ENCODE measurements at places on chromosomes 12 and 14.
A peak's percentile ranks its signal among the peaks of the same experiment; 100 is the strongest.

DNA sequence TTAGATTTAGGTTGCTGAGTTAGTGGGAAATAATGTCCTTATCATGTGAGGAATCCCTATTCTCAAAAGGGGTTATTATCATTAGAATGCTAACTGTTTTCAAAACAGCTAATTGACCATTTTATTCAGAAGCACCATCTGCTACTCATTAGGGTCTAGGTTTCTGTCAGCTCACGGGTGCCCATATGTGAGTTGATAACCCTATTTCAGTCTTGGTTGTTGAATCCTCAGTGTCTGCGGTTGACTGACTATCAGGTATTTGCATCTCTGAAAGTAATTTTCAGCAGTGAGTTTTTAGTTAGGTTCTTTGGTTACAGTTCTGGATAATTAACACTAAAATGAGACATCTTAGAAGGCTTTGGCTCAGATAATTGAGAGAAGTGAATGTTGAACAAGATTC lies 1404.0 kb downstream of the AACS start:
- no peak overlapping the region for H3K27ac ChIP-seq
- H3K4me3 ChIP-seq, result no peak overlapping the region
- no peaks in the 10 kb centered on the region for H3K4me1 ChIP-seq
- no peak for DNase-seq

DNA sequence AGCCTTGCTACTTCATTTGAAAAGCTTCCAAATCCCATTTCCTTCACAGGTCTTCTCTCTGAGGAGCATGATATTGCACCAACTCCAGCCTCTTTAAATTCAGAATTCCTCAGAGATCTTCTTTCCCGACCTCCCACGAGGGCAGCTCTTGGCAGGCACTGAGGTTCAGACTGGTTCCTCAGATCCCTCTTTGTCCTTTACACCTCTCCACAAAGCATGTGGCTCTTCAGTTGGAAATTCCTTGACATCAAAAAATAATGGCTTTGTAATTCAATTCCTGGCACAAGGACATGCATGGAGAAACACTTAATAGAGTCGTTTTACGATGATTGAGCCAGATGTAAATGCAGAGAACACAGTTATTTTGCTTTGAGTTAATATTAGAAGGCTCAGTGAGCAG lies 63.2 kb upstream of the TMX1 start:
- peaks cover 12% of the 10 kb centered on the region for H3K27me3 ChIP-seq
- no peak overlapping the region for H3K4me3 ChIP-seq
- no peaks in the 10 kb centered on the region for H3K4me1 ChIP-seq
- H3K27ac ChIP-seq, result no peak overlapping the region
- no peak for DNase-seq

- DNase-seq, result peak; percentile 75
- H3K4me1 ChIP-seq, result peaks cover 73% of the 10 kb centered on the region
- peaks cover 50% of the 10 kb centered on the region for H3K36me3 ChIP-seq
- no peaks in the 10 kb centered on the region for H3K27me3 ChIP-seq
These were observed 338.6 kb downstream of the PCNX1 start for GRCh38 chr14:71245659-71246361.

DNA sequence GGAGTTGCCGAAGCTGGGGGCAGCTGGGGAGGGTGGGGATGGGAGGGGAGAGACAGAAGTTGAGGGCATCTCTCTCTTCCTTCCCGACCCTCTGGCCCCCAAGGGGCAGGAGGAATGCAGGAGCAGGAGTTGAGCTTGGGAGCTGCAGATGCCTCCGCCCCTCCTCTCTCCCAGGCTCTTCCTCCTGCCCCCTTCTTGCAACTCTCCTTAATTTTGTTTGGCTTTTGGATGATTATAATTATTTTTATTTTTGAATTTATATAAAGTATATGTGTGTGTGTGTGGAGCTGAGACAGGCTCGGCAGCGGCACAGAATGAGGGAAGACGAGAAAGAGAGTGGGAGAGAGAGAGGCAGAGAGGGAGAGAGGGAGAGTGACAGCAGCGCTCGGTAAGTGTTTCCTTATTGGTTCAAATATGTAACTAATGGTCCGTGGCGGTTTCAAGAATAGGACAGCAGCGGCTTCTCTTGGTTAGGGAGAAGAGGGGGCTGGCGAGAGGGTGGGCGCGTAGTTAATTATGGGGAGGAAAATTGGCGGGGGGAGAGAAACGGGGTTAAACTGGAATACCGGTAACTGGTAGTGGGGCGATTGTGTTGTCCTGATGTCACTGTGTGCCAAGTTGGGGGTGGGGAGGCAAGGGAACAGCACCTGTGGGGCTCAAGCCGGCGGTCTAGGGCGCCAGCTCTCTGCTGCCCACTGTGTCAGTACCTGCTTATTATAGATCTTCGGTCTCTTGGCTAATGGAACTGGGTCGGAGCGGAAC lies 8.4 kb downstream of the HOXC8 start:
- H3K27me3 ChIP-seq, result peaks cover 80% of the 10 kb centered on the region
- DNase-seq, result no peak
- H3K36me3 ChIP-seq, result no peaks in the 10 kb centered on the region
- peaks cover 27% of the 10 kb centered on the region for H3K4me1 ChIP-seq
- H3K4me3 ChIP-seq, result peak overlapping the region; percentile 80

- no peak overlapping the region for H3K4me3 ChIP-seq
- H3K4me1 ChIP-seq, result no peaks in the 10 kb centered on the region
- DNase-seq, result no peak
- H3K27ac ChIP-seq, result no peak overlapping the region
These were observed 985.5 kb downstream of the DIO2 start for GRCh38 chr14:79225815-79226214.

DNA sequence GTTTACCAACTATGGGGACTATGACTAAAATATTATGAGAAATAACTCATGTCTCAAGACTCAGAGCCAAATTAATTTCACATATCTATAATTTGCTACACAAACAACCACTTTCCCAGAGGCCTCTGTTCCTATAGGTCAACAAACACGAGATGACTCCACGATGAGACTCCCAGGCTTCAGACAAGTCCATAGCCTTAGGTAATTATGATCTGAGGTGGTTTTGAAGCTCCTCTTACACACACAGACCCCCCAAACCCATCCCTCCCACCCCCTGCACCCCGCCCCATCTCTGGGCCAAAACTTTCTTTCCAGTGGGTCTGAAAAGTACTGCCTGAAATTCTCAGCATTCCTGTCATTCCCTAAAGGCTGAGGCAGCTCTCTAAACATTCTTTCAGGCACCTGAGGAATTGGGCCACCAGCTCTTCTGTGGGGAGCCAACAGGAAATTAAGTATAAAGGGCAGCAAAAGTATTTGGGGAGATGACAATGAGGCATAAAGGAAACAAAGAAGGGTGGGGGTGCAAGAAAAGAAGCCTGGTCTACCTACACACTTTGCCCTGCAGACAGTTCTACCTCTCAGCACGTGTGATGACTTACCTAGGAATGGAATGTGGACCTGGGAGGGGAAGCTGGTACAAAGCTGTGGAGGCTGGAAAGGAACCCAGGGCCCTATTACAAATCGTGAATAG lies 143.6 kb downstream of the PAWR start:
- no peak for DNase-seq
- no peak overlapping the region for H3K27ac ChIP-seq
- no peaks in the 10 kb centered on the region for H3K36me3 ChIP-seq

DNA sequence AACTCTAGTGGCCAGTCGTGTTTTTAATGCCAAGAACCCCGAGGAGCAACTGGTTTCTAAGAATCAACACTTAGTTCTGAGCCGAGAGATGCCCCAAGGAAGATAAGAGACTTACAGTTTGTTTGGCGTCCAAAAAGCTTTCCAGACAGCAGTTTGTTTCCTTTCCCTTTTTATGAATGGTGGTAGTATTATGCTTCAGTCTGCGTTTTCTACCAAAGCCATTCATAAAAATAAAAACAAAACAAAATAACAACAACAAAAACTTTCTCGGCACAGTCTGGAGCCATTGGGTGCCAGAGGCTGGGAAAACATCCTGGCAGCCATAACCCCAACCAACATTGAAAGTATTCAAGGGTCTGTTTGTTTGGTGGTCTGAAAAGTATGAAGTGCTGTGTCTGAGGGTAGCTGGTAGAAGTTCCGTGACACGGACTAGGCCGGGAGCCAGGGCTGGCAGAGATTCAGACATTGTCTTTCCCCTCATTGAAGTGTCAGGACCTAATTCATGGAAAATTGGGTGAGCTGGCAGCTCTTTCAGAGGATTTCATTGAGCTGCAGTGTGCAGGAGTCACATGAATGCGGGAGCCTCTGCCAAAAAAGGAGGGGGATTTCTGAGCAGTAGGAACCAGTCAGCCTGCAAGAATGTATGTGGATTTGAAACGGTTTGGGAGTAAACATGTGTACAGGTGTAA lies 124.2 kb downstream of the HMGA2 start:
- H3K27me3 ChIP-seq, result peaks cover 10% of the 10 kb centered on the region
- H3K4me1 ChIP-seq, result no peaks in the 10 kb centered on the region
- no peak overlapping the region for H3K27ac ChIP-seq
- no peaks in the 10 kb centered on the region for H3K36me3 ChIP-seq
- no peak overlapping the region for H3K4me3 ChIP-seq

DNA sequence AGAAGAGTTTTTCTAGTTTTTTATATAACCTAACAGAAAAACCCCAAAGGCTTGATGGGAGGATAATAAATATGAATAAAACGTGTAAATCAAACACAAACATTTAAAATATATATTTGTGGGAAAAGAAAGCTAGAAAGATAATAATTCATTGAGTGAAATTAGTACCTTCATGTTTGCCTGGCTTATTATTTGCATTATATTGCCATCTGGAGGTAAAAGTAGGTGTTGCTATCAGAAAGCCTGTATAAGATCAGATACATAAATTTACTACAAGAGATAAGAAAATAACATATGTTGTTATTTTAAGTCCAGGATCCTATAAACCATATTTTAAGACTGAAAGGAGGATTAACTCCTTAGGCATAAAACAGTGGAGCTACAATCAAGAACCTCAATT lies 77.7 kb downstream of the NTS start:
- no peaks in the 10 kb centered on the region for H3K36me3 ChIP-seq
- H3K4me1 ChIP-seq, result no peaks in the 10 kb centered on the region
- DNase-seq, result no peak

DNA sequence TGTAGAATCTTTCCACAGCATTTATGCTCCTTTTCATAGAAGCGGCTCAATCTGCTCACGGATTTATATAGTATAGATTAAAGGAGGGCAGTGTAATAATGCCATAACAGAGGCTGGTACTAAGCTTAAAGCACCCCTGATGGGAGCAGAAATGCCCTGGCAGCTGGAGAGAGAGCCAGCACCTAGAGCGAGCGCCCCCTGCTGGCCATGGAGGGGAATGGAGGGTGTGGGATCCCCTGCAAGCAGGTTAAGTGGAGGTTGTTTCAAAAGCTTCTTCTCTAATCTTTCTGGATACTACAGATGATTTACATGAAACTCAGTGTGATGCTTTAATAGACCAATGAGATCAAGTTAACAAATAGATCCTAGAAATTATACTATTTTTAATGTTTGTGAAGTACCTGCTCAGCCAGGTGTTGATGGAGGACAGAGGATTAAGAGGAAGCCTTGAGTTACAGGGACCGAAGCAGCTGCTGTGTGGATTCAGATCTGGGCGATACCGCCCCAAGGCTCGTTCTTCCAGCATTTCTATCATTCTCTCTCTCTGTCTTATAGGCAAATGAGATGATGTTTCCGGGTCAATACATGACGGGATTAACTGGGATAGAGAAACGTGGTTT lies 1519.3 kb upstream of the TMEM132C start:
- H3K4me1 ChIP-seq, result no peaks in the 10 kb centered on the region
- no peak overlapping the region for H3K27ac ChIP-seq
- H3K36me3 ChIP-seq, result no peaks in the 10 kb centered on the region
- H3K4me3 ChIP-seq, result no peak overlapping the region

DNA sequence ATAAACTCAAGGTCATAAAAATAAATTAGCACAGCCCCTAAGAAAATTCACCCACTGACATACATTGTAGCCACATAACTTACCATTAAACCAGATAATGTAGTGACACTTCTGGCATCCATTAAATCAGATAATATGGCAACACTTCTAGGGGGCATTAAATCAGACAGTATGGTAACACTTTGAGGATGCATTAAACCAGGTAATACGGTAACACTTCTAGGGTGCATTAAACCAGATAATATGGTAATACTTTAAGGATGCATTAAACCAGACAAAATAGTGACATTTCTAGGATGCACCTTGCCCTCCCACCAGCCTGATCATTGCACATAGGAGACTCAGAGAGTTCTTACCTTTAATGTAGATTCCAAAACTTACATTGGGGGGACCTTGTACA lies 1220.5 kb upstream of the TMEM132C start:
- H3K4me1 ChIP-seq, result no peaks in the 10 kb centered on the region
- H3K36me3 ChIP-seq, result no peaks in the 10 kb centered on the region
- DNase-seq, result no peak
- H3K27me3 ChIP-seq, result no peaks in the 10 kb centered on the region
- H3K4me3 ChIP-seq, result no peak overlapping the region
- H3K27ac ChIP-seq, result no peak overlapping the region

DNA sequence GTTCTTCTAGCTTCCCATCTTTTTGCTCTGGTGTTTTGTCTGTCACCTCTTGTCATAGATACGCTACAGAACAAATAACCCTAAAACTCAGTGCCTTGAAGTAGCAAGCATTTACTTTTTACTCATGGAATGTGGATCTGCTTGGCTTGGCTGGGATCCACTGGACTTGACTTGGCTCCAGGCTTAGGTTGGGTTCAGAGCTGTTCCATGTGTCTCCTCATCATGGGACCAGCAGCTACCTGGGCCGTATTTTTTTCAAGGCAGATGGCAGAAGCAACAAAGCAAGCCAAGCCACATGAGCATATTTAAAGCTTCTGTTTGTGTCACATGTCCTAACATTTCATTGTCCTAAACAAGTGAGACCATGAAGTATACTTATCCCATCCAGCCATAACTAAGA lies 48.7 kb upstream of the ATF1 start:
- H3K27ac ChIP-seq, result peak overlapping the region; percentile 47
- H3K27me3 ChIP-seq, result no peaks in the 10 kb centered on the region
- peaks cover 32% of the 10 kb centered on the region for H3K36me3 ChIP-seq

DNA sequence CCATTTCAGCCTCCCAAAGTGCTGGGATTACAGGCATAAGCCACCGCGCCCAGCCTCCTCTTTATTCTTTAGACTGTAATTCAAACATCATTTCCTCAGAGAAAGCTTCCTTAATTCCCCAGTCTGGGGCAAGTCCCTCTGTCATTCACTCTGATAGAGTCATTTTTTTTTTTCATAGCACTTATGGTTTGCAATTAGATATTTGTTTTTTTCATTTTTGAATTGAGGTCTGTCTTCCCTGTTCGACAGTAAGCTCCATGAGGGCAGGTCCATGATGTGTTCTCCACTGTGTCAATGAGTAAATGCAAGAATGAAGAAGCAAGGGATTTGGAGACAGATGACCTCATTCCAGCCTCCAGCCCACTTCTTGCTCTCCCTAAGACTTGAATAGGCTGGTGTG lies 12.1 kb downstream of the ASIC1 start:
- H3K4me3 ChIP-seq, result no peak overlapping the region
- no peak overlapping the region for H3K27ac ChIP-seq
- peaks cover 10% of the 10 kb centered on the region for H3K4me1 ChIP-seq
- H3K36me3 ChIP-seq, result no peaks in the 10 kb centered on the region
- H3K27me3 ChIP-seq, result no peaks in the 10 kb centered on the region

GRCh38 chr12:64004641-64005040 lies 160.1 kb downstream of the SRGAP1 start:
- no peak overlapping the region for H3K27ac ChIP-seq
- no peaks in the 10 kb centered on the region for H3K4me1 ChIP-seq
- H3K36me3 ChIP-seq, result no peaks in the 10 kb centered on the region
- no peak for DNase-seq
- no peaks in the 10 kb centered on the region for H3K27me3 ChIP-seq
- H3K4me3 ChIP-seq, result no peak overlapping the region

Measured in activated CD8-positive, alpha-beta T cell treated with anti-CD3 and anti-CD28 coated beads, Interleukin-2, amount 10 ng/mL, durations not matched to agents 7 days and 5 days (primary cell).